Thoracic aorta (tissue), 2 donors: ENCODE measurements at places on chromosomes 12 and 14.

GRCh38 chr12:62792236-62792870 lies 142.6 kb downstream of the PPM1H start:
- no peak for DNase-seq

- DNase-seq: no peak
Observed at GRCh38 chr12:597926-598568, 65.2 kb downstream of the NINJ2 start.

- no peak for DNase-seq
Observed at GRCh38 chr12:20421421-20421820, 53.1 kb downstream of the PDE3A start.

DNA sequence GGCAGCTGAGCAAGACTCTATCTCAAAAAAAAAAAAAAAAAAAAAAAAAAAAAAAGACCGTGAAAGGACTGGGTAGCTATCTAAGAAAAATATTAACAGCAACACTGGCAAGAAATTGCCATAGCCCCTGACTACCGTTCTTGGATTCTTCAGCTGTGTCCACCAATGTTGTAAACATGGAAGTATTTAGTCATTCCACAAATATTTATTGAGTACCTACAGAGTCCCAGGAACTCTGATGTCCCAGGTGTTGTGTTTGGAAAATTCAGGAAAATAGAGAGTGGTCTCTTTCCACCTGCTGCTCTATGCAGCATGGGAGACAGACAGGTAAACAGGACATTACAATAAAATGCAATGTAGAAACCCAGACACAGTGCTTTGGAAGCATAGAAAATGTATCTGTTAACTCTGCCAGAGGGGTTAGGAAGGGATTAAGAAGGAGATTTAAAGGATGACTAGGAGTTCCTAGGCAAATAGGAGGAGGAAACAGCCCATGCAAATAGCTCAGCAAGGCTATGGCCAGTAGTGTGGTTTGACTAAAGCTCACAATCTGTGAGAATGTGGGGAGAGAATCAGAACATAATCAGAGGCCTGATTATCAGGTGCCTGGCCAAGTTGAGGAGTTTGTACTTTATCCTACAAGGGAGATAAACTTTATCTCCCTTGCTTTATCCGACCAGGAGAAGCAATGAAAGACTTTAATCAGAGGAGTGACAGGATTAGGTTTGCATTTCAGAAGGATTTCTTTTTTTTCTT lies 2.1 kb upstream of the DLST start:
- no peak for DNase-seq
